Astrocyte of the hippocampus (primary cell): ENCODE measurements at places on chromosomes 2 and 18.
A peak's percentile ranks its signal among the peaks of the same experiment; 100 is the strongest.

GRCh38 chr2:173884025-173884802, 81.0 kb downstream of the SP3 start:
- peak; percentile 47 for DNase-seq

GRCh38 chr2:158194229-158194628, 92.6 kb downstream of the UPP2 start:
- DNase-seq = no peak

DNA sequence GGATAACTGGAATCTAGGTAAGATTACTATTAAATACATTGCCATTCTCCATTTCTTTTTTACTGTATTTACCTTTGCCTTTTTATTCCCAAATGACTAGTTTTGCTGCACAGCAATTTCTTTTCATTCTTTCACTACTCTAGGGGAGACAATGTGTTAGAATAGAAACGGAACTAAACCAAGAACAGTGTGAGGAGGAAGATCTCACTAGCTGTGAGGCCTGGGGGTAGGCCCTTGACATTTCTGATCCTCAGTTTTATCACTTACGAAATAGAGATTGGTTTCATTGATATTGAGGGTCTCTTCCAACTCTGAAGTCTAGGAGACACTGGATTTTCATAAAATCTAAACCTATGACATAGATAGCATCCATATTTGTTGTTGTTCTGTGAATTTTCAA, 191.1 kb downstream of the IKZF2 start:
- no peak for DNase-seq

- peak; percentile 83 for DNase-seq
Observed at GRCh38 chr2:225354281-225354774, 45.2 kb upstream of the NYAP2 start.

GRCh38 chr18:42114310-42114943, 159.4 kb downstream of the PIK3C3 start:
- peak; percentile 90 for DNase-seq

DNA sequence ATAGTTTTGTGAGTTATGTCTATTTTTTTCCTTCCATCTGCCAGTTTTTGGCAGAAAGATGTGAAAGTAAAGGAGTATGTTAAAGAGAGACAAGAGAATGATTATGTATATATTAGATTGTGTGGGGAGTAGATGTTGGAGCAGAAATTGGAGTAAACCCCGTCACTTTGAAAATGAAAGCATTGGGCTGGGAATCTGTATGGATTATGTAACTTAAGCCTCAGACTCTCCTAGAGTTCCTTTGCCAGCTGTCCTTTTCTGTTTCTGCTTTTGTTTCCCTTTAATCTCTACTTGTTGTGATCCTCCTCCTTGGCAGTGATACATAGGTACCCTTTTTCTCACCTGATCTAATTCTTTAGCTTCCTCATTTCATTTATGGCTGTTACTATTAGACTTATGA, 19.2 kb downstream of the CCDC138 start:
- DNase-seq = no peak

- peak; percentile 74 for DNase-seq
Observed at GRCh38 chr2:160379399-160379798, 114.2 kb downstream of the RBMS1 start.

GRCh38 chr18:35662293-35663062, 80.9 kb downstream of the GALNT1 start:
- no peak for DNase-seq

GRCh38 chr2:9434489-9434888, 11.0 kb downstream of the CPSF3 start:
- DNase-seq = no peak

- no peak for DNase-seq
Observed at GRCh38 chr2:20203521-20204225, 21.3 kb downstream of the SDC1 start.

- DNase-seq = no peak
Observed at GRCh38 chr18:52451851-52452250, 111.9 kb downstream of the DCC start.

GRCh38 chr2:209424781-209425470, 1.1 kb downstream of the MAP2 start:
- peak; percentile 17 for DNase-seq

GRCh38 chr2:159272156-159272555, 14.3 kb downstream of the WDSUB1 start:
- no peak for DNase-seq

DNA sequence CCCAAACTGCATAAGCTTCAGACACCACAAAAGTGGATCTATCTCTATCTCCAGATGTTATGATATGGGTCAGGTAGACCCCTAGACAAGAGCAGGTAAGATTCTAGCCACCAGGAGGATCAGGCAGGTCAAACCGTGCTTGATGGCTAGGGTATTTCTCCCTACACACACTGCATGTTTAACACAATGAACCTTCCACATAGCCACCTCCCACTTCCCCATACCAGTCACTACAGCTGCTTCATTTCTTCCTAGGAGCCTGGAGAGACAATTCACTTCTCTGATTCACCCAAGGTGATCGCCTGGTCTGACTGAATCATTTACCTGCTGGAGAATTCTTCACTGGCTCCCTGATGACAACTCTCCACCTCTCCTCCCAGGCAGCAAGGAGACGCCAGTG, 66.0 kb upstream of the MYCN start:
- no peak for DNase-seq

GRCh38 chr2:99922664-99923063, 219.7 kb downstream of the AFF3 start:
- DNase-seq = no peak

- DNase-seq = no peak
Observed at GRCh38 chr2:119377294-119377992, 10.7 kb downstream of the DBI start.

DNA sequence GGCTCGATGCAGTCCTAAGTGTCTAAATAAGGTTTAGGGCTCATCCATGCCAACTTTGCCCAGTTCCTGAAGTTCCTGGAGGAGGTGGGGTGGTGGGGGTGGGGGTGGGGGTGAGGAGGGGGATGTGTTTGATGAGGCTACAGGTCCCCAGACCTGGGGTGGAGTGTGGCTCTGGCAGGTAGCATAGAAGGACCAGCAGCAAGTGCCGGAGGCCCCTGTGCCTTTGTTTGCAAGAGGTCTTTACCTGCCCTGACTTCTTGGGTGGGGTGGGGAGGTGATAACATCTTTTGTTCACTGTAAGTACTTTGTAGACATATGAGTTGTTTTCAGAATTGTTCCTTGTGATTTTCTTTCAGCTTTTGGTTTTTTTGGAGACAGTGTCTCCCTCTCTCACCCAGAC, 10.0 kb downstream of the SH3BP4 start:
- DNase-seq = no peak

DNA sequence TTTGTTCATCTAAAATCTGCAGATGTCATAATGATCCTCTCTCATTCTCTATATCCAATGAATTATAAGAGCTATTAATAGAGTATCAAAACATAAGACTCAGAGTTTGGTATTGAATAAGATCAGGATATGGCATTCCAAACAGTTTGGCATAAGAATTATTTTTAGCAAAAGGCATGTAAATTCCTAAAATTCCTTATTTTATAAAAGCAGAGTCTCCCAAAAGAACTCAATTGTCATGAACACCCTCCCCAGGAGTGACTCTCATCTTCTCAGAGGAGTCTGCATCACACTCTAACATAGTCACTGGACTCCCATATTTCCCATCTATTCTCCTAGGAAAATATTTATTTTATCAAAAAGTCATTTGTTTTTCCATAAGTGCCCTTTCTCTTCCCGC, 1710.2 kb upstream of the SLC39A10 start:
- DNase-seq = no peak

DNA sequence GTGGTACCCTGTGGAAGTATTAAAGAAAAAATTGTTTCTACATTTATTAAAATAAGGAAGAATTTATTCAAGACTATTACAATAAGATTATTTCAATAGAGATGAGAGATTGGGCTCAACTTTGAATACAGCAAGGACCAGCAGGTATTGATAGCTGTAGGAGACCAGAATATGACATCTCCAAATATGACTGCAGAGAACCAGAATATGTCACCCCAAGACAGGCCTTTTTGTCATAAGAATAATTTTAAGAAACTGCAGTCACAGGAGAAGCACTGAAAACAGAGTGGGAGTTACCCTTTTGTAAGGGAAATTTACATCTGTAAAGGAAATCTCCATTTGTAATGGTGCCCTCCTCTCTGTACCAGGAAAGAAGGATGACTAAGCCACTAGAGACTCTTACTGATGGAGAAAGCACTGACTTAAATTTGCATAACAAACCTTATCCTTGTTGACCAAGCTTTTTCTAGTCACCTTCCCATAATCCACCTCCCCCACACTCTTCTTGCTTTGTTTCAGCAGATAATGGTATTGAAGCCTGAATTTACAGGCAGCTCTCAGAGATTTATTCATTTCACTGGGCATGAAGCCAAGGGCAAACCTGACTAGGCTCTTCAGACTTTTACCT, 145.1 kb upstream of the RMP24 start:
- peak; percentile 33 for DNase-seq

DNA sequence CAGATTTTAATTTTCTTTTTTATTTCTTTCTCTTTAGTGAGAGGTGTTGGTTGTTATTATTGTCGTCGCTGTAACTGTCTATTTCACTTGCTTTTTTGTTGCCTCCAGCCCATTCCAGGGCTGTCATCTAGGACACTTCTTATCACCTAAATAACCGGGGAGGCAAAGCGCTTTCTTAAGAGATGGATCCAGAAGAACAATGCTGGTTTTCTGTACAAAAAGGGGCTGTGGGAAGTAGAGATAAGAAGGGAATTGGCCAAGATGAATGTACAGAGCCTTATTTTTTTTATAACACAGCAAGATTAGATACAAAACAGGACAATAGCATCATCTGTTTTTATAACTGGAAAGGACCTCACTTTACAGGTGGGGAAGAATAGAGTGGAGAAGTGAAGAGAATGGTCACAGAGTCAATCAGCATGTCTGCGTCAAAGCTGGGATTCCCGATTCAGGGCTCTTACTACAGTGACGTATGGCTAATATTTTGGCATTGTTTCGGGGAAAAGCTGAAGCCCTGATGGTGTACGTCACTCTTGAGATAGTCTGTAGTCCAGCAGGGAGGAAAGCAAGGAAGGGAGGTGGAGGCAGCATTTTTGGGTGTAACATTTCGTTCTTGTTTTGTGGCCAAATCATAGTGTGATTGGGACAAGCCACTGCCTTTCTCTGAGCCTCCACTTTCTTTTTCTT, 23.2 kb downstream of the IL1B start:
- DNase-seq = no peak

DNA sequence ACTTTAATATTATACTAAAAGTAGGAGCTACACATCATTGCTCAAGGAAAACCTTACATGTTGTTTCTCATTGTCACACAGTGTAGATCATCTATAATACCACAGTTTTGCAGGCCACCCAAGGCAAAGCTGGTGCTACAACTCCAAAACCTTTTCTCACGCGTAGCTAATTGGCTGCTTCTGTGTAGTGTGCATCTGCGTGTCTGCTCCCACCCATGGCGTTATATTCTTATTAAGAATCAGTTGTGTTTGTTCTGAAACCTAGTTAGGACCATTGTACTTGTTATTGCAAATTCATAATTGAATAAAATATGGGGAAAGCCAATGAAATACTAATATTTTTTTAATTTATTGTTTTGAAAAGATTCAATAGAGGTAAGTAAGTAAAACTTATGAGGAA, 83.9 kb downstream of the RBM43 start:
- no peak for DNase-seq

- peak; percentile 87 for DNase-seq
Observed at GRCh38 chr2:25964891-25965290, 17.4 kb downstream of the KIF3C start.

GRCh38 chr18:45874491-45875184, 49.2 kb downstream of the SIGLEC15 start:
- DNase-seq = no peak

DNA sequence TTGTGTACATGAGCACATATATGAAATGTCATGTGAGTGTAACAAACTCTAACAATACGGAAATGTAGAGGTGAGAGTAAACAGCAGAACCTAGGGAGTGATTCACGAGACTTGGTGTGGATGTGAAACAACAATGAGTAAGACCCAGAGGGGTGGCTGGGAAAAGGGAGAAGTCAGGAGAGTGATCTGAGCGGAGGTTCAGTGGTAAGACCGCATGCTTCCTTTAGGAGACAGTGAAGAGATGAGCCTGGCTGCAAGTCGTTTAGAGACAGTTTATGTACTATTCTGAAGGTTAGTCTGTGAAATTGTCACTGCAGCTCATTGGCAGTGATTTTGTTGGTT, 150.6 kb downstream of the PRPF40A start:
- peak; percentile 51 for DNase-seq
